Kidney capillary endothelial cell (primary cell): ENCODE measurements at places on chromosomes 4 and X.

DNA sequence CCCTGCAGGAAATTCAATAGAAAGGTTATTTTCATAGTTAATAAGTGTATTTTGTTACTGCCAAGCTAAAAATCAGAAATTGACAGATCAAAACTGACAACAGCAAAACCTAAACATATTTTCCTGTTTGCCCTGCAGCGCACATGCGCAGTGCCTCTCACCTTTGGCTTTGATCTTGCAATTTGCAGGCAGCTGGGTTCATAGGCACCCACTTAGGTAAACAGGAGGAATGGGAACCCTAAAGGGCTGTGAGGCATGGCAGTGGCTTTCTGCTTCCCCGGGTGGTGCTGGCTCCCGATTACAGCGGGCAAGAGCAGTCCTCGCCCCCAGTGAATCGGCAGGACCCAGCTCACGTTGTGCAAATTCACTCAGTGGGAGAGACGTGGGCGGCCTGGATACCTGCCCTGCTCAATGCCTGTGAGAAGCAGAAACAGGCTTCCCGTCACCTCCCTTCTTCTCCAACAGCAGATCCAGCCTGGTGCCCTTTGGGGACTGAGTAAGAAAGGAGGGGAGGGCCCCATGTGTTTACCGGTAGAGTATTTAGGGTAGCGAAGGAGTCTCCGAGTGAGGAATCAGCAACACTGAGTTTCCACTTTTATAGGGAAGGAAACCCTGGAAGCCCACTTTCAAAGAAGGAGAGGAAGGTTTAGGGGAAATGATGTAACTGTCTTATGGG, 25.7 kb downstream of the CCKAR start:
- no peak for DNase-seq

DNA sequence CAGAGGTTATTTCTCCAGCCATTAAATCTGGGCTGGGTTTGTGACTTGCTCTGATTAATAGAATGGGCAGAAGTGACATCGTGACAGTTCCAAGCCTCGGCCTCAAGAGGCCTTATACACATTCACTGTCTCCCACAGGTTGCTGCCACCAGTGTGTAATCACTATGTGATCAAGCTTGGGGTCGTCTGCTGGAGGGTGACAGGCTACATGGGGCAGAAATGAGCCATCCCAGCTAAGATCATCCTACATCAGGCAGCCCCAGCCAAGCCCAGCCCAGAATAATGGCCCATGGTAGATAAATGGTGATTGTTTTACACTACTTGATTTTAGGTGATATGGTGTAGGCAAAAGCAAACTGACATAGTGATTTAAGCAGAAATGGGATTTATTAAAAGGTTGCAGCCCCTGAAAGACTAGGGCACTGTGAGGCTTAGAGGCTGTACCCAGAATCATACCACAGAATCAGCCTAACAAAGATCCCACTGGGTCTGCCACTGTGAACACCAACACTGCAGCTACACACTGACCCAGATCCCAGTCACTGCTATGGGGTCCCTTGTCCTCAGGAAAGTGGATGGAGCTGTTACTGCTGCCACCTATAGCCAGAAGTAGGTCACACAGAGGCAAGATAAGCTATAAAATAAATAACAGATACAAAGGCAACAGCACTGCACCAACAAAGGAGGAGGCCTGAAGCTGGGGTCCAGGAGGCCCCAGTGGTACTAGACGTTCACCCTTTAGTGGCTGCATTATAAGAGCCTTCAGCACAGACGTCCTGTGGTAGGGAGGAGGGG, 159.6 kb upstream of the RBPJ start:
- no peak for DNase-seq

DNA sequence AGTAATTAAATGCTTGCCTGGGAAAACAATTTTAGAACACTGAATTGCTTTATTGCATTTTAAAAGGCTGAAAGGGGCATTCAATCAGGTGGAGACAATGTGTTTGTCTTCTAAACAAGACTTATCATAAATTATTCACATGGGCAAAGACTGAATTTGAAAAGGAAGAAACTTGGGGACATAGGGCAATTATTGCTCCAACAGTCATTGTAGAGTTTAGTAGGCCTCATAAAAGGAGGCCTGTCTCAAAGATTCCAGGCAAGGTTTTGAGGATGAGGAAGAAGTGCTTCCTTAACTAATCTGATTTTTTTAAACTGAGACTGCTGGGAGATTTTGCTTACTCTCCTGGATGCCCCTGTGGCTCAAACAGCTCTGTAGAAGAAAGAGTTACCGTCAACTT, 174.4 kb upstream of the RPS6KA3 start:
- DNase-seq = no peak

DNA sequence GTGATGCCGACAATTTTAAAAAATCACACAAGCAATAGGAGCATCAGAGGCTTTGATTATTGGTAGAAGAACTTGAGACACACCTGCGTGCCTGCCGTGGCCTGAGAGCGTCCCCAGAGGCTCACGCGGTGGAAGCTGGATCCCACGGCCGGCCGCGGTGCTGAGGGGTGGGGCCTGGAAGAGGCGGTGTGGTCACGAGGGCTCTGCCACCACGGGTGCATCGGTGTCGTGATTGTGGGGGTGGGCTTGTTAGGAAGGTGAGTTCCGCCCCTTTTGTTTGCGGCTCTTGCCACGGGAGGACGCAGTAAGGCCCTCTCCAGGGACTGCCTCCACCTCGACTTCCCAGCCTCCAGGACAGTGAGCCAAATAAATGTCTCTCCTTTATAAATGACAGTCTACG, 77.2 kb upstream of the ADRA2C start:
- no peak for DNase-seq

DNA sequence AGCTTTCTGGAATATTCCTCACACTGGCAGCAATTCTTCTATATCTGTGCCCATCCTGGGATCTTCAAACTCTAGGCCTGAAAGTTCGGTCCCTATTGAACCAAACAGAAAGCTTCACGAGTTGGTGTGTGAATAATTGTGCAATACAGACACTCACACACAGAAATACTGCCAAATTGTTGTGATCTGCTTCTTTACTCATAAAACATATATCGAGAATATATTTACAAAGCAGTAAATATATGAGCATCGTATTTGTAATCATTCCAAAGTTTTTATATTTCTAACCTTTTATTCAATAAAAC, 56.6 kb upstream of the BEX4 start:
- DNase-seq = no peak

DNA sequence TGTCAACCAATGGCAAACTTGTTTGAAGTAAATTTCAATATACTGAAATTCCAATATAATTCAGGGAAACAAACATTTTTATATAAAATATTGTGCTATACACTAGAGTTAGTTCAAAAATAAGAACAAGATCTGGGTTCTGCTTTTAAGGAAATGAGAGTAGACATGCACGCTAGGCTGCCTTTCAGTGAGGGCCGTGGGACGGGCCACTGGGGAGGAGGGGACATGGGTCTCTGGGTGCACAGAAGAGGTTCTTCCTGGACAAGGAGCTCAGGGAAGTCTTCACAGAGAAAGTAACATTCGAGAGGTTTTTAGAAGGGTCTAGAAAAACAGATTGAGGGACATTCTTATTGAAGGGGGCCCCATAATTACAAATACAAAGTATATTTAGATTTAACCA, 64.4 kb downstream of the SHROOM3 start:
- DNase-seq = no peak

- no peak for DNase-seq
These were observed 87.0 kb downstream of the AFAP1 start for GRCh38 chr4:7852568-7853185.

GRCh38 chrX:114582264-114582632, 1.6 kb upstream of the HTR2C start:
- no peak for DNase-seq

- no peak for DNase-seq
These were observed 49.5 kb downstream of the STAP1 start for GRCh38 chr4:67608027-67608426.
